Stimulated activated effector memory CD8-positive, alpha-beta T cell treated with anti-CD3 and anti-CD28 coated beads, Interleukin-12 subunit alpha, Interleukin-12 subunit beta, amount 100 ng/mL, for 72 hours (primary cell): ENCODE measurements at places on chromosomes 7 and 10.

DNA sequence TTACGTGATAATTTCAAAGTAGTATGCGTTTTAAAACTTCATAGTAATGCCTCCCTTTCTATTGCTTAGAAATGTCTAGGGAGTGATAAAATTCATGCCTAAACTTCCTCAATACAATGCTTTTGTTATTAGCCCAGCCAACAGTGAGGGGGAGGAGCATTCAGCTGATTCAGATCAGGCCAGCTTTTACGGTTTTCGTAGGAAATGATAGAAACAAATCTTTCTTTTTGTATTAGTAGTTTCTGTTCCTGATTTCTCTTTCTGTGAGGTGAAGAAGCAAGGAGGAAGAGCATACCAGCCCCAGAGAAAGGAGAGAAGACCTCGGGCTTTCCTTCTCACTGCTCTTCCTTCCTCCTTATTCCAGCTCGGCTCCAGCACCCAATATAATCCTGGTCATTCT, 35.2 kb upstream of the ITPRID1 start:
- DNase-seq, result no peak

- no peak for DNase-seq
Measured at GRCh38 chr7:42123716-42124115, 113.3 kb downstream of the GLI3 start.

- DNase-seq, result no peak
Measured at GRCh38 chr10:106355450-106355849, 809.1 kb downstream of the SORCS1 start.

GRCh38 chr10:129846991-129847391, 117.1 kb downstream of the EBF3 start:
- no peak for DNase-seq
